ENCODE measurements at places on chromosomes 1 and 21. TPM values are rescaled to one million over a fixed set of nuclear protein-coding genes. Genes with fewer than 3 reads are reported as not detected.

RAB7B gene
- total RNA-seq = not detected

LRP8 gene
- 4.2 TPM for total RNA-seq

HRNR gene
- total RNA-seq = not detected

TMEM240 gene
- 1.0 TPM for total RNA-seq

KCNQ4 gene
- total RNA-seq = 1.8 TPM

HCRTR1 gene
- not detected for total RNA-seq

SLC35F3 gene
- 11.7 TPM for total RNA-seq

DNA sequence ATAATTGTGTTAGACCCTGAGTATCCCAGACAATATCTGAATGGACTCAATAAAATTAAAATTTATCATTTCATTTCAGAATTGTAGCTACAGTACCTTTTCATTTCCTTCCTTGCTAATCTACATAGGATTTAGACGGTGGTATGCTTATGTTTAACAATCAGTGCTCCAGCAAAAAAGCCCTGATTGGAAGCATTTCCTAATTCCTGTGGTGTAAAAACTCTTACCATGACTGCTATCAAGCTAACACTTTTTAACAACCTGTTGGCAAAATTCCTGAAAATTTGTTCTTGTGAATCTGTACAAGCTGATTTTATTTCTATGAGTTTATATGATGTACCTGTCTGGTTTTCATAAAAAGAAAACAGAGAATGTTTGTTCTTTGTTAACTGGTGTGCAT lies 5.2 kb upstream of the FNBP1L start:
- H3K27ac ChIP-seq = peak overlapping the region; percentile 16
- peaks cover 25% of the 10 kb centered on the region for H3K4me1 ChIP-seq
- DNase-seq = no peak

- DNase-seq = no peak
- no peak overlapping the region for H3K27ac ChIP-seq
- no peaks in the 10 kb centered on the region for H3K27me3 ChIP-seq
- no peaks in the 10 kb centered on the region for H3K36me3 ChIP-seq
- no peak overlapping the region for H3K4me3 ChIP-seq
Measured at GRCh38 chr1:209883341-209883971, 54.6 kb upstream of the SYT14 start.

- DNase-seq = peak; percentile 70
- no peaks in the 10 kb centered on the region for H3K27me3 ChIP-seq
- no peaks in the 10 kb centered on the region for H3K36me3 ChIP-seq
- peak overlapping the region; percentile 97 for H3K4me3 ChIP-seq
- H3K4me1 ChIP-seq = peaks cover 35% of the 10 kb centered on the region
Measured at GRCh38 chr1:151058692-151059091, 730 bp downstream of the CDC42SE1 start.

GRCh38 chr1:86235852-86236251 lies 79.3 kb upstream of the COL24A1 start:
- H3K36me3 ChIP-seq = no peaks in the 10 kb centered on the region
- no peak for DNase-seq
- H3K4me3 ChIP-seq = no peak overlapping the region
- H3K27me3 ChIP-seq = no peaks in the 10 kb centered on the region

- no peak for DNase-seq
- no peak overlapping the region for H3K4me3 ChIP-seq
- no peaks in the 10 kb centered on the region for H3K27me3 ChIP-seq
- H3K27ac ChIP-seq = no peak overlapping the region
- H3K4me1 ChIP-seq = no peaks in the 10 kb centered on the region
Measured at GRCh38 chr1:47971385-47972160, 25.6 kb downstream of the TRABD2B start.

DNA sequence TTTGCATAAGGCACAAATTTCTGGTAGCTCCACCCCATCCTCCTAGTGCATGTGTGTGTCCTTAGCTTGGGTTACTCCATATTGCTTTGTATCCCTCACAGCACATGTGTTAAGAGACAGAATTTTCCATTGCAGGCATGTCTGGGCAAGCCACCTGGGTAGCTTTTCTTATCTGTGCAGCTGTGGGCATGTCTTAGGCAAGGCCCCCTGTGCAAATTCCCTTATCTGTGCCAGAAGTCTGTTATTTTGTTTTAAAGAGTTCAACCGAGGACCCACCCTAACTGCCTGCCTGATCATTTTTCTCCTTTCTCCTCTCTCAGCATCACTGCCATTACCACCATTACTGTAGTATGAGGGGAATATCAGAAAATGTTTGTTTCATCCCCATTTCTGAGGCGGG lies 131.9 kb downstream of the CYYR1 start:
- H3K4me1 ChIP-seq = no peaks in the 10 kb centered on the region
- no peak overlapping the region for H3K4me3 ChIP-seq
- H3K27me3 ChIP-seq = no peaks in the 10 kb centered on the region

DNA sequence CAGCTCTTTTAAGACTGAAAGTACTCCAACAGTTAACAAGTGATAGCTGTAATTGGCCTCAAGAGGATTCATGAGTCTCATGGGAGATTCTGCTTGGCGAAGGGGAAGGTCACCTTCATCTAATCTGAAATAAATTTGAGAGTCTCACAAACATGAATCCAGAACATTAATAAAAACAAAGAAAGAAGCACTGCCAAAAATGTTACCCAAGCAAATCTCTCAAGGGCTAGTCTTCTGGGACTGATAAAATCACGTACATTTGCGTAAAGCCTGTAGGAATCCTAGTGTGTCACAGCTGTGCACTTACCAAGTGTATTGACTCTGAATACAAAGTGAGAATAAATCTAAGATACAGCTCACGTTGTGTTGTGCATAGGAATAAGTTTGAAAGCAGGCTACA lies 21.2 kb upstream of the NUF2 start:
- H3K27me3 ChIP-seq = no peaks in the 10 kb centered on the region
- no peaks in the 10 kb centered on the region for H3K36me3 ChIP-seq
- H3K4me1 ChIP-seq = no peaks in the 10 kb centered on the region
- DNase-seq = no peak

DNA sequence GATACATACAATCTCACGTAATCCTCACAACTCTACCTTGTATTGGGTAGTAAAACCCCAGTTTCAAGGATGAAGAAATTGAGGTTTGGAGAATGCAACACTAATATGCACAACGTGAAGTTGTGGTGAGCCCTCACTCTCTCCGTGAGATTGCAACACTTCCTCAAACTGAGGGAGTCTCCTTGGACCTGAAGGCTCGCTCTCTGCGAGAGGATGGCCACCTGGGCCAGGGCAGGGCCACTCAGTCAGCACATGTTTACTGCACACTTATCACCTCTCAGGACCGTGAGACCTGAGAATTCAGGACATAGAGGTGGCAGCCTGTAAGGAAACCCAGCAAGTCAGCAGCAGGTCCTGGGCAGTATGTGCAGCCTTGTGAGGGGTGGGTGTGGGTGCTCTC lies 8.7 kb downstream of the SH3BP5L start:
- peaks cover 12% of the 10 kb centered on the region for H3K36me3 ChIP-seq
- H3K27me3 ChIP-seq = no peaks in the 10 kb centered on the region
- peaks cover 17% of the 10 kb centered on the region for H3K4me1 ChIP-seq
- no peak overlapping the region for H3K4me3 ChIP-seq
- no peak for DNase-seq
- H3K27ac ChIP-seq = no peak overlapping the region

DNA sequence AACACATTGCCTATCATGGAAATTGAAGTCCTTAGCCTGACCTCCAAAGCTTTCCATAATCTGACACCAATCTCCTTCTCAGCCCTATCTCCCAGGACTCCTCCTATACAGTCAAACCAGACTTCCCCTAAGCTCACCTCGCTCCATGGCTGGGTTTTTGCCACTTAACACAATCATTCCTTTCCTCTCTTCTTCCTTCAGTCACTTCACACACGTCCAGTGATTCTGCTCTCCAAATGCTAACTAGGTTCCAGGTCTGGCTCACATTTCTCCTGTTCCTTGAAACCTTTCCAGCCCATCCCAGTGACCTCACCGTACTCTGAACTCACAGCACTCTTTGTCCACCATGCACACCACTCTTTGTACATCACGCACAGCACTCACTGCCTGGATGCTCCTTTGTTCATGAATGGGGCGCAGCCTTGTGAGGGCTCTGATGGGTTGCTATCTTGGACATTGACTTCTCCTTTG lies 98.4 kb downstream of the GLUL start:
- no peak overlapping the region for H3K27ac ChIP-seq
- no peak overlapping the region for H3K4me3 ChIP-seq
- peak; percentile 23 for DNase-seq
- H3K36me3 ChIP-seq = no peaks in the 10 kb centered on the region

DNA sequence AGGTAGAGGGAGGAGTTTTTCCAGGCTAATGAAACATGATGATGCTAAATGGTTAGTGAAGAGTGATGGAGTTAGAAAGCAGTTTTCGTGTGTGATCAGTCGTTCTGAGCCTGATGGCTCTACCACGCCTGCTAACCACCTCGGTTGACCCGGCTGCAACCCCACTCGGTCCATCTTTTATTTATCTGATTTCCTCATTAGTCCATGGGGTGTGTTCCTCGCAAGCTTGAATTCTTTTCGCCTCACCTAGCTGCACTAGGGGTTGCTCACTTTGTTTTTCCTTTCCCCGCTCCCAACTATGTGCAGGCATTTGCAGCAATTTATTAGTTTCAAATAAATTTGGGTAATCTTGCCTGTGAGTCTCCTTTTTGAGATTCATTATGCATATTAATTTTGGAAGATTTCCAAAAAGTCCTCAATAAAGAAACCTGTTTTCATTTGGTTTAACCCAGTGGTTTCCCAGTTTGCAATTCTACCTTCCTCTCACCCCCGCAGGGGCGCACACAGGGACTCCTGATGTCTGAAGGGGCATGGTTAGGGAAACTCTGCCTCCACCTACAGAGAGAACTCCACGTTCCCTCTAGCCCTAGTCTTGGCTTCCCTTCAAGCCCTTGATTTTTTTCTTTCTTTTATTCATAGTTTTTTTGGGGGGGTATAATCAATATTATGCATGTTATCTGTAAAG lies 12.6 kb downstream of the B3GALT5 start:
- DNase-seq = no peak
- H3K36me3 ChIP-seq = no peaks in the 10 kb centered on the region
- no peak overlapping the region for H3K27ac ChIP-seq
- H3K4me3 ChIP-seq = no peak overlapping the region

DNA sequence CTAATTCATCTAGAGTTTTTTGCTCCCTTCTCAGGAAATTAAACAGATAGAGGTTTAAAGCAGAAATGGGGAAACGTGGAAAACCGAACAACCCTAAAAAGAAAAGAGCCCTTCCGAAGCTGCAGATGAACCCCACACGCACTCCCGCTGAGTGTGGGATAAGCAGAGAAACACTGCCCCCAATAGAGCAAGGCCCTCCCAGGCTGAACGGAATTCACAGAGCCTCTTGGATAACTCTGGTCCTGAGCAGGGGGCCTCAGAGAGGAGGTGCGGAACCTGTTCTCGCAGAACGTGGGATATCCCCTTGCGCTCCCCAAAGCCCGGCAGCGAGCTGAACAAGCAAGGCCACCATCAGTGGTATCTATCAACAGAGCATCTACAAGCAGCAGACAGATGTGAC lies 44.9 kb downstream of the SSBP3 start:
- H3K27ac ChIP-seq = no peak overlapping the region
- H3K4me3 ChIP-seq = no peak overlapping the region
- no peak for DNase-seq

DNA sequence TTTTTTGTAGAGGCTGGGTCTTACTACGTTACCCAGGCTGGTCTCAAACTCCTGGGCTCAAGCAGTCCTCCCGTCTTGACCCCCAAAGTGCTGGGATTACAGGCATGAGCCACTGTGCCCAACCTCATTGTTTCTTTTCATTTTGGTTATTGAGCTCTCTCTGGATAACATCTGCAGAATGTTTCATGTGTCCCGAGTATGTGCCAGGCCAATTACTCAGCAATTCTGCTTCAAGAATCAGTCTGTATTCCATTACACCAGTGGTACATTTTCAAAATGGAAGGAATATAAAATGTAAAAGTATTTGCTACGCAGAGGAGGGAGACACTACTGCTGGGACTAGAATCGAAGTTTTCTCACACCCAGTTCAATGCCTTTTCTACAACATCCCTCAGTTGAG lies 1.7 kb upstream of the ELOA start:
- no peak overlapping the region for H3K27ac ChIP-seq
- H3K4me3 ChIP-seq = no peak overlapping the region
- peaks cover 26% of the 10 kb centered on the region for H3K4me1 ChIP-seq
- DNase-seq = no peak

GRCh38 chr1:236576004-236576403 lies 28.3 kb downstream of the HEATR1 start:
- DNase-seq = no peak
- no peaks in the 10 kb centered on the region for H3K27me3 ChIP-seq
- H3K27ac ChIP-seq = no peak overlapping the region
- peaks cover 11% of the 10 kb centered on the region for H3K36me3 ChIP-seq

DNA sequence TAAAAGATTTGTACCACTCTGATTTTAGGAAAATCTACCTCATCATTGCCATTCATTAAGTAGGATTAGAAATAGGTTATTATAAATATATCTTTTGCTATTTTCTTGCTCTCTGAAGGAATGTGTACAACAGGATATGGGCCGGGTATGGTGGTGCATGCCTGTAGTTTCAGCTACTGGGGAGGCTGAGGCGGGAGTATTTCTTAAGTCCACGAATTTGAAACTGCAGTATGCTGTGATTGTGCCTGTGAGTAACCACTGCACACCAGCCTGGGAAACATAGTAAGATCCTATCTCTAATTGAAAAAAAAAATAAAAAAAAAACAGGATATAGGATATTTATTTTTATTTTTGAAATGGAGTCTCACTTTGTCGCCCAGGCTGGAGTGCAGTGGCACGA lies 50.0 kb downstream of the CLIC4 start:
- no peak overlapping the region for H3K27ac ChIP-seq
- no peak overlapping the region for H3K4me3 ChIP-seq
- no peaks in the 10 kb centered on the region for H3K4me1 ChIP-seq
- no peak for DNase-seq

GRCh38 chr21:40835184-40835694 lies 11.7 kb downstream of the DSCAM start:
- no peaks in the 10 kb centered on the region for H3K36me3 ChIP-seq
- no peak overlapping the region for H3K4me3 ChIP-seq
- no peak for DNase-seq
- no peak overlapping the region for H3K27ac ChIP-seq
- H3K4me1 ChIP-seq = no peaks in the 10 kb centered on the region
- no peaks in the 10 kb centered on the region for H3K27me3 ChIP-seq

GRCh38 chr21:20971296-20971921 lies 26.8 kb upstream of the NCAM2 start:
- no peak overlapping the region for H3K27ac ChIP-seq
- no peaks in the 10 kb centered on the region for H3K36me3 ChIP-seq
- H3K4me1 ChIP-seq = no peaks in the 10 kb centered on the region
- peak; percentile 16 for DNase-seq

- H3K36me3 ChIP-seq = no peaks in the 10 kb centered on the region
- H3K4me1 ChIP-seq = no peaks in the 10 kb centered on the region
- no peak overlapping the region for H3K27ac ChIP-seq
- H3K4me3 ChIP-seq = no peak overlapping the region
- DNase-seq = no peak
- H3K27me3 ChIP-seq = no peaks in the 10 kb centered on the region
Measured at GRCh38 chr1:20168564-20169491, 17.1 kb upstream of the UBXN10 start.

GRCh38 chr1:227774821-227775661 lies 39.8 kb downstream of the SNAP47 start:
- H3K27ac ChIP-seq = no peak overlapping the region
- no peaks in the 10 kb centered on the region for H3K27me3 ChIP-seq
- H3K4me3 ChIP-seq = no peak overlapping the region
- no peaks in the 10 kb centered on the region for H3K4me1 ChIP-seq

- H3K27me3 ChIP-seq = no peaks in the 10 kb centered on the region
- H3K4me1 ChIP-seq = peaks cover 25% of the 10 kb centered on the region
- no peaks in the 10 kb centered on the region for H3K36me3 ChIP-seq
- peak overlapping the region; percentile 96 for H3K4me3 ChIP-seq
- DNase-seq = peak; percentile 52
Measured at GRCh38 chr1:167720965-167721616, 691 bp upstream of the MPZL1 start.
